ENCODE measurements at places on chromosomes 2 and 18. TPM values are rescaled to one million over a fixed set of nuclear protein-coding genes. Genes with fewer than 3 reads are reported as not detected.

Gene VIL1
- not detected for total RNA-seq

Gene SLC19A3
- total RNA-seq = not detected

Gene ALPI
- not detected for total RNA-seq

Gene SLC30A3
- total RNA-seq = not detected

Gene TRABD2A
- 18.1 TPM for total RNA-seq

Gene USP34
- 65.4 TPM for total RNA-seq

Gene HMSD
- not detected for total RNA-seq

Gene ERLEC1
- total RNA-seq = 94.8 TPM

Gene INO80D
- 12.4 TPM for total RNA-seq

GRCh38 chr2:17272652-17273525, 245.4 kb downstream of the RAD51AP2 start:
- H3K27ac ChIP-seq = no peak overlapping the region
- 0 out of 2 replicates have a peak, but pooled peaks cover 2% of the 10 kb centered on the region for H3K27me3 ChIP-seq
- 0 out of 2 replicates have a peak, but pooled peaks cover 6% of the 10 kb centered on the region for H3K36me3 ChIP-seq
- no peak for DNase-seq
- H3K4me1 ChIP-seq = no peaks in the 10 kb centered on the region

- H3K36me3 ChIP-seq = no peaks in the 10 kb centered on the region
- H3K27me3 ChIP-seq = no peaks in the 10 kb centered on the region
- H3K4me1 ChIP-seq = peaks cover 9% of the 10 kb centered on the region
- no peak overlapping the region for H3K4me3 ChIP-seq
Measured at GRCh38 chr2:44560352-44560751, 198.6 kb downstream of the CAMKMT start.

DNA sequence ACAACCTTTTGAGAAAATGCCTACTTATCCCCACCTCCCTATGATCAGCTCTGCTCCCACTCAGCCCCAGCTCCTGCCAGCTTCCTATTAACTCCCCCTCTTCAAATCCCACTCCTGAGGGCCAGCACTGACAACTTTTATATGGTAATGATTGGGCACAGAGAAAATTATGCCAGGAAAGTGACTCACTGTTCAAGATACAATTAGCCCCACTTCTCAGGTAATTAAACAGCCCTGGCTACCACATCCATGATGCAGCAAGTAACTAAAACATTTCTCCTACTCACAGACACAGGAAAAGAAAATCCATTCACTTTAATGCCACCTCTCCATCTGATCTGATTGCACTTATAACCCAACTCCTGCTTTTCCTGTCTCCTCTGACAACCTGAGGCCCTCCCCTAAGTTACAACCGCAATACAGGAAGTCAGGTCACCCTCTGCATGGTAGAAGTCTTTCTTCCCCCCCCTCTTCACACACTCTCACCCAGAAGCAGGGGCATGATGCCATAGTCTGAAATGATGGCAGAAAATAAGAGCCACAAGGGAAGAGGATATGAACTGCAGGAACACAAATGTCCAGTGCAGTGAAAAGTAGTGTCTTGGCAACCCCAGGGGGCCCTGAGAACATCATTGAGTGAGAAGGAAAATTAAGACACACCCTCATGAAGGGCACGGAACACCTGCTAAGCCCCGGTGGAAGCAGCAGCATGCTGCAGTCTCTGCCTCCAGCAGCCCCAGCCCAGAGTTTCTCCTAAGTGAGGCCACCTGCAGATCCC, 54.4 kb downstream of the STK39 start:
- H3K27me3 ChIP-seq = peaks cover 2% of the 10 kb centered on the region
- no peak for DNase-seq
- H3K4me3 ChIP-seq = no peak overlapping the region
- peaks cover 67% of the 10 kb centered on the region for H3K4me1 ChIP-seq

GRCh38 chr2:67246791-67247190, 150.3 kb upstream of the ETAA1 start:
- H3K27ac ChIP-seq = no peak overlapping the region
- DNase-seq = no peak

- H3K4me3 ChIP-seq = no peak overlapping the region
- H3K4me1 ChIP-seq = no peaks in the 10 kb centered on the region
- no peaks in the 10 kb centered on the region for H3K36me3 ChIP-seq
- H3K27me3 ChIP-seq = peaks cover 54% of the 10 kb centered on the region
- no peak for DNase-seq
Measured at GRCh38 chr2:104863468-104864279, 9.8 kb downstream of the POU3F3 start.

- no peaks in the 10 kb centered on the region for H3K4me1 ChIP-seq
- no peak for DNase-seq
- H3K27ac ChIP-seq = no peak overlapping the region
- no peaks in the 10 kb centered on the region for H3K36me3 ChIP-seq
Measured at GRCh38 chr18:79187532-79188277, 118.5 kb downstream of the ATP9B start.

DNA sequence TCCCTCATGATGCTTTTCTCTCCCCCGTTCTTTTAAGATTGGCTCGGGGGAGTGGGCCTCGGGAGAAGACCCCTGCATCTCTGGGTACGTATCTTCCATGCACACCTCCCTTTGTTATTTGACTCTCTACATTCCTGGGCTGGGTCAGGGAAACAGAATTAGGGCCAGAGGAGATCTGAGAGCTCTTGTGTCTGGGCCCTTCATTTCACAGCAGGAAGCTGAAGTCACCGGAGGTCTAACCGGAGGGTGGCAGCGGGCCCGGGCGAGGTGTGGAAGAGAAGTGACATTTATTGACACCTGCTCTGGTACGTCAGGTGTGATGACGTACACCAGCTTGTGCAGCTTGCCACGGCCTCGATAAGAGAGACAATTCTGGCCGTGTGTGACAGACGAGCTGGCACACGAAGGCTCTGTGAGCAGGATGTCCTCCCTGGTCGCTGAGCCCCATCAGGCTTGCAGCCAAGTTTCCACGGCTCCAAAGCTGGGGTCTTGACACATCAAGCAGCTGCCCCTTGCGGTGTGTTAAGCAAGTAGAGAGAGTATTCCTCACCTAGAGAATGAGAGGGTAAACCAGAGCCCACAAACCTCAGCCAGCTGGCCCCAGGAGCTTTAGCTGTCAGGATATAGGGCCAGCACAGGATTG, 30.4 kb downstream of the TOGARAM2 start:
- no peaks in the 10 kb centered on the region for H3K36me3 ChIP-seq
- peaks cover 27% of the 10 kb centered on the region for H3K4me1 ChIP-seq
- no peak overlapping the region for H3K27ac ChIP-seq
- H3K4me3 ChIP-seq = no peak overlapping the region
- DNase-seq = no peak

GRCh38 chr18:62723666-62724281, 8.4 kb downstream of the PHLPP1 start:
- H3K27ac ChIP-seq = no peak overlapping the region
- H3K27me3 ChIP-seq = no peaks in the 10 kb centered on the region
- H3K4me1 ChIP-seq = peaks cover 8% of the 10 kb centered on the region
- DNase-seq = no peak
- H3K36me3 ChIP-seq = no peaks in the 10 kb centered on the region

DNA sequence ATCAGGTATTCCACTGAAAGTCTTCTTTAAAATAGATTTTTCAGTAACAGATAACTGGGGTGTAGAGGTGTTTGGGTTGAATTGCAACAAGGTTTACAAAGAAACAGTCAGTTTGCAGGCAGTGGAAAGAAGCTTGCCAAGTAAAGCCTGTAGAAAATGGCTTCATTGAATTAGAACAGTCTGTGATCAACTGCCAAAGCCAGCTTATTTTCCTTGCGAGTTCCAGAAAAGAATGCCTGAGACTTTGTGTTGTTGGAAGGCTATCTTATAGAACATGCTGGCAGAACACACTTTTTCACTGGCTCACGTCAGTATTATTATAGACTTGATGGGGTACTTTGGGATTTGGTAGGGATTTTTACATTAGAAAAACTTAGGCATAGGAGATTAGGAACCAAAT, 601.0 kb downstream of the XIRP2 start:
- no peaks in the 10 kb centered on the region for H3K4me1 ChIP-seq
- no peak overlapping the region for H3K27ac ChIP-seq
- H3K4me3 ChIP-seq = no peak overlapping the region
- no peaks in the 10 kb centered on the region for H3K36me3 ChIP-seq

DNA sequence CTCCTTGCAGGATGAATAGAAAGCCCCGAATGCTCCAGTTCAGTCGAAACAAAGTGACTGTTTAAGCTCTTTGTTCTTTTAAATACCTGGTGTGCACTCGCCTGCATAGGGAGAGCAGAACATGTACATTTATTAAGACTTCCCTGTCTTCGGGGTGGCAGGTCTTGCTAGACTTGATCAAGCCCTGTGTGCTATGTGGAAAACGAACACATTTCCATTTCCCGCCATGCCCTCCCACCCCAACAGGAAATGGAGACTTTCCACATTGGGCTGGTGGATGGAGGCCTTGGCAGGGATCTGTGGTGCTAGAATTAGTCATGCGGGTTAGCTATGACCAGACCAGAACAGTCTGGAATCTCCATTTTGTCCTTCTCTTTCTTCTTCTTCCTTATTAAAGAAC, 321.0 kb upstream of the THSD7B start:
- no peak overlapping the region for H3K4me3 ChIP-seq
- H3K27me3 ChIP-seq = peaks cover 1% of the 10 kb centered on the region
- H3K27ac ChIP-seq = no peak overlapping the region
- H3K4me1 ChIP-seq = no peaks in the 10 kb centered on the region

DNA sequence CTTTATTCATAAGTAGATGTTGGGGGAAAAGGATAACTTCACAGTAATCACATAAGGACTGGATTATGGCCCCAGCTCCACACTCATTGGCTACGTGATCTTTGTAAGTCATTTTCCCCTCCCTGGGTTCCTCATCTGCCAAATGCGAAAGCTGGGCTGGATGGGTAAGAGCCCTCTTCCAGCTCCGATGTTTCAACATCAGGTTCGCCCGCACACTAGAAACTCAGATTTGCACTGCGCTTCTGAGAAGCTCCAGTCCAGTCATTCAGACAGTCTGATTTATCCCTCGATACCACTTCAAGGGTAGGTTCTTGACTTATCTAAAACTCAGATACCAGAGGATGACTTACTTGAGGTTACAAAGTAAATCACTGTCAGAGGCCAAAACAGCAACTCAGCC, 31.0 kb upstream of the RMDN2 start:
- no peak overlapping the region for H3K27ac ChIP-seq
- H3K4me3 ChIP-seq = no peak overlapping the region
- no peak for DNase-seq
- peaks cover 5% of the 10 kb centered on the region for H3K27me3 ChIP-seq

GRCh38 chr2:158321264-158321663, 135.3 kb downstream of the CCDC148 start:
- H3K27me3 ChIP-seq = peaks cover 7% of the 10 kb centered on the region
- H3K4me3 ChIP-seq = peak overlapping the region; percentile 20
- H3K27ac ChIP-seq = peak overlapping the region; percentile 50
- H3K36me3 ChIP-seq = no peaks in the 10 kb centered on the region
- H3K4me1 ChIP-seq = peaks cover 24% of the 10 kb centered on the region

- peaks cover 23% of the 10 kb centered on the region for H3K4me1 ChIP-seq
- H3K27ac ChIP-seq = no peak overlapping the region
- H3K4me3 ChIP-seq = no peak overlapping the region
- H3K27me3 ChIP-seq = no peaks in the 10 kb centered on the region
Measured at GRCh38 chr2:150938527-150938926, 323.1 kb downstream of the RBM43 start.

DNA sequence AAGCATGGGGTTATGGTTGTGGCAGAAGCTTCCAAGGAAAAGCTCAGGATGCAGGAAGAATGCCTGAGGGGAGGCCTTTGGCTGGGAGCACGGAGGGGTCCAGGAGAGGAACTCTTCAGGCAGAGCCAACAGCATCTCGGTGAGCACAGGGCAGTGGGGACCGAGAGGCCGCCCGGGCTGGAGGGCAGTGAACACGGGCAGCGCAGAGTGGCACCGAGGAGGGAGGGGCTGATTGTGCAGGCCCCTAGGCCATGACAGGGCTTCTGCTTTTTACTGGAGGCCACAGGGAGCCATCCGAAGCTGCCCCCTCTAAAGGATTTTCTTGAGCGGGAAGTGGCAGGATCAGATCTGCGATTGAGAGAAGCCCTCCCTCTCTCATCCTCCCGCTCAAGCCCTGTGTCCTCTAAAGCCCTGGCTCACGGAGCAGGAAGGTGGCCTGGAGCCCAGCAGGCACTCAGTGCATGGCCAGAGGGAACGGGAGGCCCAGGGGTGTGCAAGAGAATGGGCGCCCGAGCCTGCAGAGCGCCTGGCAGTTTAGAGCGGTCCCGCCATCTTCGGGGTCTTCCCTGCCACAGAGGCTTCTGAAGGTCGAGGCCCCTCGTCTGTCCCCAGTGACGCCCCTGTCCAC, 110.0 kb upstream of the STON1 start:
- H3K4me3 ChIP-seq = 0 out of 2 replicates have a peak overlapping the region, but pooled peaks have one; percentile 64
- H3K36me3 ChIP-seq = no peaks in the 10 kb centered on the region
- no peak for DNase-seq
- H3K4me1 ChIP-seq = peaks cover 40% of the 10 kb centered on the region

DNA sequence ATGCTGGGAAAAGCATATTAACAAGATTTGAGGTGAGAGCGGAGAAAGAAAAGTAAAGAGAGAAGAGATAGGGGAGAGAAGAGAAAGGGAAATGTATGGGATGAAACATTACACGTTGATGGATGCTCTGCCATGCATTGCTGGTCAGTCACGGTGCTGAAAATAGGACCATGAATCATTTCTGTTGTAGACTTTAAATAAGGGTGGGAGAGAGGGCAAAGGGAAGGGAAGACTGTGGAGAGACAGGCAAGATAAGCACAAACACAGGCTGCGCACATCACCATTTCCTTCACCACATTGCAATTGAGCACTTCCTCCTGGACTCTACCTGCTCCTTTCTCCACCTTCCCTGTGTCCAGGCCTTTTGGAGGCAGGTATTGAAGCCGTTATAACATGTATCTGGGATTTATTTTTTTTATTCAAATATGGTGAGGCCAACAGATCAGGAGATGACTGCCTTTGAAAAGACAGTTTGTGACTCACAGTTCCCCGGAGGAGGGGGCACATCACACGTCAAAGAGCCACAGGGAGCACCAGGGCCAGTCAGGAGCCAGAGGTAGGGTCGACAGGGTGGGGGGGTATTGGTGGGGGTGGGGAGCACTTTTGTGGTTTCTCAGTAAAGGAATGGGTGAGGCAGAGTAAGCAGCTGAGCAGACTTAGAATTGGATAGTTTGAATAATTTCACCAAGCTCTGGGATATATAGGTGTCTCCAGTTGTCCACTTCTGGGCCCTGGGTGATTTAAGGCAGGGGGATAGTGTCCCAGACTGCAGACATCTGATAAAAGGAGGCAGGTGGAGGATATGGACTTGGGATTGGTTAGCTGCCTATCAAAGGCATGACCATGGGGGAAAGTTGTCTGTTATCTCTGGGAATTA, 372.8 kb upstream of the ST6GAL2 start:
- H3K4me3 ChIP-seq = no peak overlapping the region
- no peak overlapping the region for H3K27ac ChIP-seq
- no peaks in the 10 kb centered on the region for H3K4me1 ChIP-seq
- DNase-seq = no peak
- H3K36me3 ChIP-seq = peaks cover 4% of the 10 kb centered on the region
- H3K27me3 ChIP-seq = peaks cover 3% of the 10 kb centered on the region

- H3K27me3 ChIP-seq = peaks cover 14% of the 10 kb centered on the region
- H3K4me1 ChIP-seq = no peaks in the 10 kb centered on the region
- H3K36me3 ChIP-seq = peaks cover 5% of the 10 kb centered on the region
- no peak overlapping the region for H3K27ac ChIP-seq
- DNase-seq = no peak
Measured at GRCh38 chr2:240467149-240467642, 31.7 kb downstream of the GPC1 start.
